Frontal cortex (tissue), 4 donors: ENCODE measurements at places on chromosomes 7 and 10. TPM values are rescaled to one million over a fixed set of nuclear protein-coding genes. Genes with fewer than 3 reads are reported as not detected.

The MSMB gene
- not detected for total RNA-seq

The LRGUK gene
- total RNA-seq = 14.3 TPM

DNA sequence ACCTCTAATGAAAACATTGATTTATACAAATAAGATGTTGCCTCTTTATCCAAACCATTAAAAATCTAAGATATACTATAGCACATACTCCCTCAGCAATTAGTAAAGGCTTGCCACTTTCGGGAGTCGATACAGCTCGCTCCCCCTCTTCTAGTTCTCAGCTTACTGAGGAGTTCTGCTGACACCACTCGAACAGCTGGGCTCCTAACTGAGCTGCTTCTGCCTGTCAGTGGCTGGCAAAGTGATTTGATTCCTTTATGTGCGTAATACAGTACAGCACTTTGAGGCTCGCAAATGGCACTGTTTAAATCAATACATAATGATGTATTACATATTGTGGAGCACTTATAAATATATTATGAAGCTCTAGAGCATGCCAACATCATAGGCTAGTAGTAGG lies 241.8 kb downstream of the CREB5 start:
- no peak for DNase-seq

- no peak for DNase-seq
Measured at GRCh38 chr10:96288151-96288621, 16.0 kb upstream of the DNTT start.

GRCh38 chr7:91929463-91929862 lies 11.2 kb upstream of the AKAP9 start:
- no peak for DNase-seq

DNA sequence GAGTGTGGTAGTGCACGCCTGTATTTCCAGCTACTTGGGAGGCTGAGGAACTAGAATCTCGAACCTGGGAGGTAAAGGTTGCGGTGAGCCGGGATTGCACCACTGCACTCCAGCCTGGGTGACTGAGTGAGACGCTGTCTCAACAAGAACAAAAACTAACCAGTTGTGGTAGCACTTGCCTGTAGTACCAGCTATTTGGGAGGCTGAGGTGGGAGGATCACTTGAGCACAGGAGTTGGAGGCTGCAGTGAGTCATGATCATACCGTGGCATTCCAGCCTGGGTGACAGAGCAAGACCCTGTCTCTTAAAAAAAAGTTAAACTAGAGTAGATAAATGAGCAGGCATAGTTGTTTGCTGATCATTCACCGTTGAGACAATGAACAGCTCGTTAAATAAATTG lies 48.9 kb downstream of the CUX1 start:
- no peak for DNase-seq

DNA sequence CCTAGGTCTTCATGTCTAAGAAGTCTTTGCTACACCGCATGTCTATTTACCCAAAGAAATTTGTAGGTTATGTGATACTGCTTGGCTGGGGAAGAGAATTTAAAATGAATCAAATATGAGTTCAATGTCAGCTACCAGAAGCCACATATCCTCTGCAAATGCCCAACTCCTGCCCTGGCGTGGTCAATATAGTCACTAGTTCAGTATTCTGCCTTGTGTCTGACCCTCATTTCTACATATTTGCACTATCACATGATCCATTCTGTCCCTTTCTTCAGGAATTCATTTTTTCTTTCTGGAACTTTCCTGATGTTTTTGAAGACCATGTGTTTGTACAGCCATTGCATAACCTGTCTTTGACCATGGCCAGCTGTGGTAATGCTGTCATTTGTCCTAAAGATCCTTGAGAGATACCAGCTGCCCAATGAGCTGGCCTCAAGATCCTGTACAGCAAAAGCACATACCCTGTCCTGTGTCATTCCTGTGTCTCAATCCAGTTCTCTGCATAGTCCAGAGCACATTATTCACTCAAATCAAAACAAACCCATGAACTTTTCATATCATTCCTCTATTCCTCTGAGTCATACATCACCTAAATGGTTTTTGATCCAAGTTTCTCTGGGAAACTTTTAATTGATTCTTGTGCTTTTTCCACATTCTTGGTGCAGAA lies 524.5 kb downstream of the PARD3 start:
- DNase-seq = no peak

DNA sequence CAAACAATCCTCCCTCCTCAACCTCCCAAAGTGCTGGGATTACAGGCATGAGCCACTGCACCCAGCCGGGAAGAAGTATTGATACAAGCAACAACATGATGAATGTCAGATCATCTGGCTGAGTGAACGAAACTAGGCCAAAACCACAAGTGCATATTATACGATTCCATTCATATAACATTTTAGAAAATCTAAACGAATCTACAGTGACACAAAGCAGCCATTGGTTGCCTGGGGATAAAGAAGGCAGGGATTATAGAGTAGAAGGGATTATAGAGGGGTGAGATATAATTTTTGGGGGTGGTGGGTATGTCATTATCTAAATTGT lies 11.5 kb upstream of the RHBDD2 start:
- no peak for DNase-seq
